Left renal pelvis (tissue), 4 donors: ENCODE measurements at places on chromosomes 16 and 17.

DNA sequence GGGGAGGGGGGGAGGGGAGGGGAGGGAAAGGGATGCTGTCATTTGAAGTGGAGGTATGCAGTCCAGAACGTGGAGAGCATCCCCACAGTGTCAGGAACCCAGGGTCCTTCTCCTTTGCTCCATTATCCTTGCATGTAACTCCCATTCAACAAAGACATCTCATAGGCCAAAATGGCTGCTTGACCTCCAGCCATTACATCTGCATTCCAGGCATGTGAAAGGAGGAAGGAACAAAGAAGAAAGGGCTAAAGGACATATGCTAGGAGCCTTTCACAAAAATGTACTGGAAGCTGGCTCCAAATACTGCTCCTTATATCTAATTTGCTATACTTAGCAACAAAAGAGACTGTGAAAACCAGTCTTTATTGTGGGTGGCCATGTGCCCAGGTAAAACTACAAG lies 87.0 kb upstream of the CRHR1 start:
- no peak for DNase-seq

GRCh38 chr16:74522160-74522559 lies 84.8 kb downstream of the GLG1 start:
- no peak for DNase-seq

GRCh38 chr16:1215574-1216295 lies 9.3 kb downstream of the TPSG1 start:
- DNase-seq: no peak

GRCh38 chr17:4199818-4200402 lies 56.9 kb downstream of the CYB5D2 start:
- DNase-seq: no peak

GRCh38 chr17:9968008-9968407 lies 62.9 kb upstream of the RCVRN start:
- no peak for DNase-seq

DNA sequence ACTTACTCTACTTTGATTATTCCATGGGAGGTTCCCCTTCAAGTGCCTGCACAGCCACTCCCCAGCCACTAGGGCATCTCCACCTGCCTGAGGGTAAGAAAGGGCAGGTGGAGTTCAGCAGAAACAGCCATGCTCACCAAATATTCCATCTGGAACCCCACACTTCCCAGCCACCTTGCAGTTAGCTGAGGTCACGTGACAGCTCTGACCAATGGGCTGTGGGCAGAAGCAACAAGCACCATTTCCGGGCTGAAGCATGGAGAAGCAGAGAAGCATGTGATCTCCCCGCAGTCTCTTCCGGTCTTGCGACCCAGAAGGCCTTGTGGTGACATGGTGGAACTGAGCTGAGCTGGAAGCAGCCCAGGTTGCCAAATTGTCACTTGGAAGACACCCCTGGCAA lies 108.6 kb downstream of the CCT6B start:
- DNase-seq: no peak

DNA sequence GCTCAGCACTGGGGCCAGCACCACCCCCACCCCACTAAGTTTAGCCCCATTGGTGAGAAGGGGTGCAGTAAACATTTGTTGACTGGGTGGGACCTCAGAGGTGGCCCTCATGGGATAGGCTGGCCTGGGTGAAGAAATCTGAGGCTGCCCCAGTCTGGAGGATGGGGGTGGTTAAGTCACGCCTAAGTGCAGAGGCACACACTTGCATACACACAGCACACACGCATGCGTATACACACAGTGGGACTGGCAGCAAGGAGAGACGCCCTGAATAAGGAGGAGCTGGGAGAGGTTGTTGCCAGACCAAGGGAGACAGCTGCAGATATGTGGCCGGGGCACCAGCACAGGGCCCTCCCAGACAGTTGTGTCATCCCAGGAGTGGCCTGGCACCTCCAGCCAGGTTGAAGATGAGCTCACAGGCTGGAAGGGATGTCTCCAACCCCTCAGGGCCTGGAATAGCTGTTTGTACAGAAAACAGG lies 3.0 kb upstream of the BCAR1 start:
- no peak for DNase-seq

- DNase-seq: no peak
These were observed 8.4 kb upstream of the FAM171A2 start for GRCh38 chr17:44372036-44372435.

- no peak for DNase-seq
These were observed 8.4 kb upstream of the PCTP start for GRCh38 chr17:55742272-55743102.

- DNase-seq: no peak
These were observed 14.0 kb downstream of the COPZ2 start for GRCh38 chr17:48023400-48024148.

DNA sequence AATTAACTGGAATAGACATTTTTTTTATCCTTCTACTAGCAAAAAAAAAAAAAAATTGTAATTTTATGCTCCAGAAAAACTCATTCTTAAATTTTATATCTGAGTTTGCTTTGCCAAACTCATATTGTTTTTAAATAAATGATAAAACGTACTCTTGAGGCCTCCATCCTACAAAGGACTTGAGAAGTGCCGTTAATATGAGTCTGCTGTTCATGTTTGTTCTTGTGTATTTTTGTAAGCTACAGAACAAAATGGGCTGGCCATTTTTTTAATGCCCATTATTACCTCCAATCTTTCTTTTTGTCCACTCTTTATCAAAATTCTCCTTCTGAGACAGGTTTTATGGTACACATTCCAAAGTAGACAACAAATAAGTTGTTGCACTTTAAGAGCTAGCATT lies 643.5 kb upstream of the SOX9 start:
- DNase-seq: no peak

- no peak for DNase-seq
These were observed 24.1 kb downstream of the BAIAP2 start for GRCh38 chr17:81059026-81059425.

GRCh38 chr17:18315562-18315922 lies 449 bp downstream of the SMCR8 start:
- DNase-seq: no peak

GRCh38 chr17:61647047-61647446 lies 56.0 kb upstream of the NACA2 start:
- no peak for DNase-seq

DNA sequence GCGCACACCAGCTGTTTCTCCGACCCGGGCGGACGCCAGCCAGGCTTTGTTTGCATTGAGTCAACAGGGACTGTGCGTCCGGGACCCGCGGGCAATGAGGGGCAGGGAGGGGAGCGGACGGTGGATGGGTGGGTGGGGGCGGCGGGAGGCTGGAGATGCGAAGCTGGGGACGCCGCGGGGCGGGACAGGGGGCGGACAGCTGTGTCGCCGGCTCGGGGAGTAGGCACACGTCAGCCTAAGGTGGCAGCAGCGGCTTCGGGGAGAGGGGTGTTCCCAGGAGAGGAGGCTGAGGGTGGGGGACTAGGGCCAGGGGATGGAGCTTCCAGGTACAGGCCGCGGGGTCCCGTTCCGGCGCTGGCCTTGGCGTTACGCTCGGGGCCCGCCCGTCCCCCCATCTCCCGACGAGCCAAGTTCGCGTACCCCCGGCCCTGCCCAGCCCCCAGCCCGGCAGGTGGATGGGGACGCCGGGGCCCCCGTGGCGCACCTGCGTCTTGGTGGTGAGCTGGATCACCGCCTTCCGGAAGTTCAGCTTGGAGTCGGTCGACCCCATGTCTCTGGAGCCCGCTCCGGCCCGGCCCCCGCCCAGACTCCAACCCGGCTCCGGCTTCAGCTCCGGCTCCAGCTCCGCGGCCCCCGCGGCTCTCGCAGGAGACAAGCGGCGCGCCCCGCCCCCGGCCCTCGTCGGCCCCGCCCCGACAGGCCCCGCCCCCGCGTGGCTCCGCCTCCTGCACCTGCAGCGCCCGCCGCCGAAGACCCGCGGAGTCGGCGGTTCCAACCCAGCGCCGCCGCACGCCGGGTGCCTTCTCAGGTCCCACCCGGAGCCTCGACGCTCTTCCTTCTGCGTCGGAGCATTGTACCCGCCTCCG lies at the start of gene HID1:
Gene HID1 (minus strand): TSS at position 653 of the 866 bp plus-strand sequence. CDS start 103 bp downstream, at position 550.
- DNase-seq: no peak

DNA sequence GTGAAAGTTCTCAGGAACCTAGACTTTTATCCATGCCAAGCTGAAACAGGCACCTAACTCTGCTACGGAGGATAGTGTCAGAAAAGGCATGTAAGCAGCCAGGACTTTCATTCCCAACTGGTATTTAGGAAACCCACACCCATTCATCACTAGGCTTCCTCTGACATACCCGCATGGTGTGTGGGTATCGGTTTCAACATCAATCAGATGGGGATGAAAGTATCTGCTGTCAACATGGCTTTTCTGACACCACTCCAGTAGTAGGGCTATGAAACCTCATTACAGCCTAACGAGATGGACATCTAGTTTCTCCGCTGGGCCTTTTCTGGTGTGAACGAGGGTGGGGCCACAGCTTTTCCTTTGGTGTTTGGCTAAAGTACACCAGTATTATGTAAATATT lies 1178.3 kb downstream of the CDH11 start:
- DNase-seq: no peak

- DNase-seq: no peak
These were observed 127.7 kb downstream of the XYLT1 start for GRCh38 chr16:17343028-17343427.

- no peak for DNase-seq
These were observed 7.9 kb upstream of the SCNN1G start for GRCh38 chr16:23174622-23175021.

DNA sequence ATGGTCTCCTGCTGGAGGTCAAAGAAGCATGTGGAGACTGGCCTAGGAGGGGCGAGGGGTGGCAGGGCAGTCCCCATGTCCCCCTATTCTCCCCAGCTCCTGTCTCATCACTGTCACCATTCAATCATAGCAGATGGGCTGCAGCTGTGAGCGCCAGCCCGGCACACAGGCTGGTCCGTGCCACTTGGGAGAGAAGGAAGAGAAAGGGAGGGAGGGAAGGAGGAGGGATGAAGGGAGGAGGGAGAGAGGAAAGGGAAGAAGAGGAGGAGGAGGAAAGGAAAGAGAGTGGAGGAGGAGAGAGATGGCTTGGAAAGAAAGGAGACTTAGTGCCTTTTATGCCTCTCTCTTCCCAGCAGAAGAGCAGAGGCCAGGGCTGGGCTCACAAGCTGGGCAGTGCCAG lies 12.4 kb downstream of the NEUROD2 start:
- no peak for DNase-seq

GRCh38 chr17:17183744-17184143 lies 22.4 kb downstream of the PLD6 start:
- no peak for DNase-seq
